ENCODE measurements at places on chromosomes 1 and 21.

- DNase-seq: peak; percentile 88
These were observed 292.7 kb downstream of the TPR start for GRCh38 chr1:186082235-186082937.

DNA sequence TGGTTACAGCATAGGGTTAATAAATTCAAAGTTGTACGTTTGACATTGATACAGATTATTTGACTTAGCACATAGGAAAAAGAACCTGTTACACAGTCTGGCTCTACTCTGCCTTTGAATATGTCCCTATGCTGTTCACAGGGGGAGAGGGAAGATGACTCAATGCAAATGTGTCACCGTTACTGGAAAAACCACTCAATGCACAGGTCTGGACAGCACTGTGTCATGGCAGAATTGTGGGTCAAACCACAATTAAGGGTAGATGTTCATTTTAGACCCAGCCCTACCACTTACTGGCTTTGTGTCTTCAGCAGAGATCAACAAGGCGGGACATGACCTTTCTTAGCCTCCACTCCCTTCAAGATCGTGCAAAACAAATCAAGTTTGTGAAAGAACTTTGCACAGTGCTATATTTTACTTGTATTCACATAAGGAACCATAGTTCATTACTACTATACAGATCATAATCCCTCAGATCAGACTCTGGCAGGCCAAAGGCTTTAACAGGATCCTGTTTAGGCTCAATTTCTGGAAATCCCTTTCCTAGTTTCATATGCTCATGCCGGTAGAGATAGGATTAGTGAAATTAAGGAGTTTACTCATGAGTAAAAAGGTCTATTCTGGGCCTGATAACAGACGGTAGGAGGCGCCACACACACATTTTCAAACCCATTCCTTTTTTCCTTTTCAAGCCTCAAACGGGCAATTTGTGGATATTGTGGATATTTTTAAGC is 22.1 kb downstream of the EIF2D start:
- peak; percentile 64 for DNase-seq

- no peak for DNase-seq
These were observed 28.8 kb upstream of the MTF1 start for GRCh38 chr1:37888022-37888700.

DNA sequence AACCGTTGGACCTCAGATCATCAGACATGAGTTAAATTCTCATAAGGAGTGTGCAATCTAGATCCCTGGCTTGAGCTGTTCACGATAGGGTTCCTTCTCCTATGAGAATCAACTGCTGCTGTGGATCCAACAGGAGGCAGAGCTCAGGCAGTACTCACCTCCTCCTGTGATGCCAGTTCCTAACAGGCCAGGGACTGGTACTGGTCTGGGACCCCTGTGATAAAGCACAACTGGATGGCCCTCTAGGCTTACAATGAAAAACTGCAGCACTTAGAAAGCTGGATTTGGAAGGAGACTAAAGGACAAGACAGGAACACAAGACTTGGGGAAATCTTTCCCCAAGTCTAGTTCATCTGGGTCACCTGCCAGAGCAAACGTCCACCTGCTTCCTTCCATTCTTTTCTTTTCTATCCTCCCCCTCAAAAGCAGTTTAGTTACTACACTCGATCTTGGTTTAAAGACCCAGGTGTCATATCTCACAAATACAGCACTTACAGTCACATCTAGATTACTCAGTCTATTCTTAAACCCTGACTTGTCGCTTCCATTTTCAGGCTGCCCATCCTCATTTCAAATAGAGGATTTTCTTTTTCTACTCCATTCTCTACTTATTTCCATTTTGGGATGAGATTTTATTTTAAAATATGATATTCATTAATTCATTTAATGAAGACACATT is 59.8 kb downstream of the PTPN14 start:
- DNase-seq: no peak

DNA sequence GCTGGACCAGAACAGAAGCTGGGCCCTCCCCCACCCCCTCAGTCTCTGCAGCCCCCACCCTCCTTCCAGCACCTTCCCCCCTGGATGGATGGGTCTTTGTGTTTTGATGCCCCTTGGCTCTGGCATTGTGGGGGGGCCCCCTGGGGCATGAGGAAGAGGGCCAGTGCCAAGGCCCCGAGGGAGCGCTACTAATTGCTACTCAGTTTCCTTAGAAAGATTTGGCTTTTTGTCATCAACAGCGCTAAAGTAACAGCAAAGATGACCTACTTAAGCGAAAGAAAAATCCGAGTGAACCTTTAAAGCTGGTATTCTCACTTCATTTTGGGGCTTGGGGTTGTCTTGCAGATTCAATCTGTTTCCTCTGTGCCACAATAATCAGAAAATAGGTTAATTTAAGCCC is 63.5 kb downstream of the SKI start:
- no peak for DNase-seq

DNA sequence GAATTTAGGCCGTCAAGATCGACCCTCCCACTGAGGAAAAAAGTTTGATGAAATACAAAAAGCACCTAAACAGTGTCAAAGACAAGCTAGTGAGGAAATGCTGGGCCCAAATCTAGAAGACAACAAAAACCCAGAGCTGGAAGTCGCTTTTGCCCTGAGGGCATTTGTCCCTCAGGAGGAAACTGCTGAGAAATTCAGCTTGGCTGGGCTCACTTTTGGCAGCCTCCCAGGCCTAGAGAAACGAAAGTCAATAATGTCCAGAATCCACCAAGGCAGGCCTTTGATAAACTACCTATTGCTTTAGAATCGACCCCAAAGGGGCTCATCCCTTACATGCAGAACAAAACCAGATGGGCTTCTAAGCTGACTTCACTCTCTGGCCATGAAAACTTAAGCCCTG is 38.9 kb downstream of the SYT2 start:
- no peak for DNase-seq

DNA sequence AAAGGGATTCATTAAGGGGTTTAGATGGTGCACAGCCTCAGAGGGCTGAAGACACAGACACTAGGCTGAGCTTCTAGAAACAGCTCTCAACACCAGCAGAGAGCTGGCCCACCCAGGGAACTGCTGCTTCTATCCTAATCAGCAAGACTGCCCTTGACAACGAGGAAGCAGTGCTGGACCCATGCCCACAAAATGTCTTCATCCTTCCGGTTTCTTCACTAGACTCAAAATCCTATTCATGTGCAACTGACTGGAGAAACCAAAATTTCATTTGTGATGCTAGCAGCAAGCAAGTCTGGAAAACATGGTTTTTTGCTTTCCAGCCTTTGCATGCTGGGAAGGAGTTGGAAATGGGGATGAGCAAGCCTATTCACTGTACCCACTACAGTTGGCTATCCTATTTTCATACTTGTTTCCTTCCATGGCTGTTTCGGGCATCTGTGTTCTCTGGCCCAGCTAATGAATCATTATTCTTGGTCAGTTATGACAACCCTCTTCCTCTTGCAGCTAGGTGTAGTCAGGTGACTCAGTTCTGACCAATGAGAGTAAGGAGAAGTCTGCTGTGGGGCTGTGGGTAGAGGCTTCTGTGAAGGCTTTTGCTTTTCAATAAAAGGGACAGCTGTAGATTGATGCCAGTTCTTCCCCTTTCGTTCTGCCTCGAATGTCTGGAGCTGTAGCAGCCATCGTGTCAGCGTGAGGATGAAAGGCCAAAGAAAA is 14.6 kb upstream of the TMEM61 start:
- DNase-seq: peak; percentile 45

- no peak for DNase-seq
These were observed 312.2 kb downstream of the MATN1 start for GRCh38 chr1:30411206-30411605.

DNA sequence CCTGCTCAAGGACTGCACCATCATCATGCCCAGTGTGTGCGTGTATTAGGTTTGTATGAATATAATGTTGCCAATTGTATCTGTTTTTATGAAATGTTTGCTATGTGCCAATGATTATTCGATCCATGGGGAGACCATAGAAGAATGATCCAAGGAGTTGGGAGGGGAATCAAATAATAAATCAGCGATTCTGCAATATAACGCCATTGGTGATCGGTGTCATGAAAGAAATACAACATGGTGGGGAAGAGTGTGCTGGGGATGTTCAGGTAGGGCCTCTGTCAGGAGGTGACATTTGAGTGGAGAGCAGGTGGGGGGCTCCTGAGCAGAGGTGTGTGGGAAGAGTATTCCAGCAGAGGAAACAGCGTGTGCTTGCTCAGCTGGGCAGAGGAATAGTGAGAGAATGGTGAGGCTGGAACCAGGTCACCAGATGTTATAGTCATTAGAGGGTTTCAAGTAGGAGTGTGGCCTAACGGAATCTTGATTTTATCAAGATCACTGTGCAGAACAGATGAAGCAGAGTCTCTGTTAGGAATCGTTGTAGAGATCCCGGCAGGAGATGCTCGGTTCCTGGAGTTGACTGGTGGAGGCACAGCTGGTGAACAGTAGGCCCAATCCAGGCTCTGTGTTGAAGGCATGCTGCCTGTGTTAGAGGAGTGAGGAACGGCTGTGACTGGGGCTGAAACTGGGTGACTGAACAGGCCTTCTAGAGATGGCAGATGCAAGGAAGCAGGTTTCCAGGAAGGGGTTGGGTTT is 2.9 kb upstream of the ZNF496 start:
- no peak for DNase-seq

- no peak for DNase-seq
These were observed 404 bp upstream of the SCMH1 start for GRCh38 chr1:41242342-41243078.

DNA sequence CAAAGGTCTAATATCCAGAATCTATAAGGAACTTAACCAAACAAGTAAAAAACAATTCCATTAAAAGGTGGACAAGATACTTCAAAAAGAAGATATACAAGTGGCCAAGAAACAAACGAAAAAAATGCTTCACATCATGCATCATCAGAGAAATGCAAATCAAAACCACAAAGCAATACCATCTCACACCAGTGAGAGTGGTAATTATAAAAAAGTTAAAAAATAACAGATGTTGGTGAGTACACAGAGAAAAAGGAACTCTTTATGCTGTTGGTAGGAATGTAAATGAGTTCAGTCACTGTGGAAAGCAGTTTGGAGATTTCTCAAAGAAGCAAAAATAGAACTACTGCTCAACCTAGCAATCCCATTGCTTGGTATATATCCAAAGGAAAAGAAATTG is 218.6 kb downstream of the SLC44A5 start:
- no peak for DNase-seq

GRCh38 chr1:26994787-26995517 is 1.5 kb downstream of the TRNP1 start:
- DNase-seq: no peak

DNA sequence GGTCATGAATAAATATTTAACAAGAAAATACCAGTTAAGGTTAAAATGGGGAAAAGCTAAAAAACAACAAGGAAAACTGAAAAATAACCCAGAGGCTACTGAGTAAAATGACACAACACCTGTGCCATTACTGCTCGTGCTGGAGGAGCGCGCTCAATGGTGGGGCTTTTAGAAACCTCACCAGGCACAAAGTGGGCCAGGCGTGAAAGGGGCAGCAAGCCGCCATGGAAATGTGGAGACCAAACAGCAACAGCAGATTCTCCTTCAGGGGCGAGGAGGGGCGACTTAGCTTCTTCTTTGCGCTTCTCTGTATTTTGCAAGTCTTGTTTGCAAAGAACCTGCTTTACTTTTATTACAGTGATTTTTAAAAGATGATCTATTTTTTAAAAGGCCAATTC is 18.9 kb upstream of the SPATC1L start:
- no peak for DNase-seq

DNA sequence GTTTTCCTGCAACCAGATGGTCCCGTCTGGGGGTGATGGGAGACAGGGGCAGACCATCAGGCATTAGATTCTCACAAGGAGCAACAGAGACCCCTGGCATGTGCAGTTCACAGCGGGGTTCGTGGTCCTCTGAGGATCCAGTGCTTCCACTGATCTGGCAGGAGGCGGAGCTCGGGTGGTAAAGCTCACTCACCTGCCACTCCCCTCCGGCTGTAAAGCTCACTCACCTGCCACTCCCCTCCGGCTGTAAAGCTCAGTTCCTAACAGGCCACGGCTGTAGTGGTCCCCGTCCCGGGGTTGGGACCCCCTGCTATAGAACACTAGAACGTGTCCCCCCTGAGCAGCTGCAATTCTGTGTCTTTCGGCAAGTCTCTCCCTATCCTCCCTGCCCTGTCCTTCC is 4.6 kb downstream of the KRTAP10-12 start:
- DNase-seq: no peak

DNA sequence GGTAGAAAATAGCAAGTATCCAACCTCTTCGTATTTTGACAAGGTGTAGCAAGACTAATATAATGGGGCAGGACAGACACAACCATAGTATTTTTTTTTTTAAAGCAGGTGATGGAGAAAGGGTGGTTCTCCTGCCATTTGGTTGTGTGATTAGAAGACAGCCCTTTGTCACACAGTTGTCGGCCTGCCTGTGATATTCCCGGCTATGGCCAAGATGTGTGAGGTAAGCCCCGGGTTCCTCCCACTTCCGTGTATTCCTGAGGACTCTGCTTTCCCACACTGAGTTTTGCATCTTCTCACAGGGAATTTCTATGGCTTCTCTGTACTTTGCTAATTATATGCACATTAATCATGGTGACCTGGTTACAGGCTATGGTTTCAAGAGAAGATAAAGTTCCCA is 35.9 kb downstream of the ZNF496 start:
- DNase-seq: no peak

DNA sequence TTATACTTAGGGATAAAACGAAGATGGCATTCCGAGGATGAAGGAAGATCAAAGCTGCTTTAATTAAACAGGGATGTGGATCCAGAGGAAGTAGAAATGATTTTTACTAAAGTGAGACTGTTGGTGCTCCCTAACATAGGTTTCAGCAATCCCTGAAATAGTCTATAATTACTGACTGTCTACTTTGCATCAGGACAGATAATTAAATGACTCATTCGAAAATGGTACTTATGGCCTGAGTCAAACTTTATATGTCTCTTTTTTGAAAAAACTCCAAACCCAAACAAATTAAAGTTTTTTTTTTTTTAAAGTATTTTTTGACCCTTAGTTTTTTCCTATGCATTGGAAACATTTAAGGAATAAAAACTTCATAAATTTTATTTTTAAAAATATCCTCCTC is 90.3 kb downstream of the LYST start:
- DNase-seq: no peak

- no peak for DNase-seq
These were observed 103.5 kb downstream of the RGS7 start for GRCh38 chr1:241253471-241253870.

DNA sequence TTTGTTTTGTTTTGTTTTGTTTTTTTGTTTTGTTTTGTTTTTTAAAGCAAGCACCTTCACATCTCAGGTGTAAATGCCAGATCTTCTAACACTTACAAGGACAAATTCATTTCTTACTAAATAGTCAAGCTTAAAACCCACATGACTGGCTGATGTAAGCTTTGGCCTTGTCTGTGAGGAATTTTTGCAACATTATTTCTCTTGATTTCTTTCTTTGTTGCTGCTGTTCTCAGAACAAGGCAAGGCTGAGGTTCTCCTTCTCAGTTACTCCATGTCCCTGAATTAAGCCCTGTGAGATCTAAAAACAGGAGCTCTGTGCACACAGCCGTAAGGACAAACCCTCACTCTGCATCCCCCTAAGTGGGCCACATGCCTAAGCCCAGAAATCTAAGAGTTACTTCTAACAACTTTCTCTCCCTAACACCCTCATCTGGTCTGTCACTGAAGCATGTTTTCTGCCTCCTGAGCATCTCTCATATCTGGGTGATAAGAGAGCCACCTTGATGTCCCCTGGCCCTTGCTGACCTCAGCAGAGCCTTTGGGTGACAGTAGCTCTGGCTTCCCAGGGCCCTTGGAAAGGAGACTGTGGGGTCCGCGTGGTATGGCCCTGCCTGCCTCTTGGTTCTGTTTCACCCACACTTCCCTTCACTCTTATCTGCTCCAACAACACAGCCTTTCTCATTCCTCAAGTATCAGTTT is 81.2 kb upstream of the HOOK1 start:
- no peak for DNase-seq

- no peak for DNase-seq
These were observed 150.3 kb downstream of the PTGER3 start for GRCh38 chr1:70897273-70897672.
